ENCODE measurements at places on chromosomes 16 and 17. TPM values are rescaled to one million over a fixed set of nuclear protein-coding genes. Genes with fewer than 3 reads are reported as not detected.

- DNase-seq, result no peak
These were observed 50.3 kb downstream of the KPNA2 start for GRCh38 chr17:68085771-68086381.

DNA sequence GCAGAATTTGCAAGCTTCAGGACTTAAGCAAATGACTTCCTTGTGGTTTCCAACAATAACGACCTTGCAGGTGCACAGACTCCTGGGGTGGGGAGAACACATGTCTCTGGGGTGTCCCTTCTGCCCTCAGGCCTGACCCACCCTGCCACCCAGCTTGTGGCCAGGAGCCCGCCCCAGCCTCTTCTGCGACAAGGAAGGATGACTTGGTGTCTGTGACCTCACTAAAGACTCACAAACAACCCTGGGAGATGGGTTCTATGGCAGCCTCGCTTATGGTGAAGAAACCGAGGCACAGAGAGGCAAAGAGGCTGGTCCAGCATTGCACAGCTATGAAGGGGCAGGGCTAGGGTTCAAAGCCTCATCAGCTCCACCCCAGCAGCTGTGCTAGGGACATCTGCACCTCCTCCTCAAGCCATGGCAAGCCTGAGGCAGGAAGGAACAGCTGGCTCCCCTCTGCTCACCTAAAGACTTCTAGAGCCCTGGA lies 2.6 kb downstream of the ATP2A3 start:
- DNase-seq, result no peak

DNA sequence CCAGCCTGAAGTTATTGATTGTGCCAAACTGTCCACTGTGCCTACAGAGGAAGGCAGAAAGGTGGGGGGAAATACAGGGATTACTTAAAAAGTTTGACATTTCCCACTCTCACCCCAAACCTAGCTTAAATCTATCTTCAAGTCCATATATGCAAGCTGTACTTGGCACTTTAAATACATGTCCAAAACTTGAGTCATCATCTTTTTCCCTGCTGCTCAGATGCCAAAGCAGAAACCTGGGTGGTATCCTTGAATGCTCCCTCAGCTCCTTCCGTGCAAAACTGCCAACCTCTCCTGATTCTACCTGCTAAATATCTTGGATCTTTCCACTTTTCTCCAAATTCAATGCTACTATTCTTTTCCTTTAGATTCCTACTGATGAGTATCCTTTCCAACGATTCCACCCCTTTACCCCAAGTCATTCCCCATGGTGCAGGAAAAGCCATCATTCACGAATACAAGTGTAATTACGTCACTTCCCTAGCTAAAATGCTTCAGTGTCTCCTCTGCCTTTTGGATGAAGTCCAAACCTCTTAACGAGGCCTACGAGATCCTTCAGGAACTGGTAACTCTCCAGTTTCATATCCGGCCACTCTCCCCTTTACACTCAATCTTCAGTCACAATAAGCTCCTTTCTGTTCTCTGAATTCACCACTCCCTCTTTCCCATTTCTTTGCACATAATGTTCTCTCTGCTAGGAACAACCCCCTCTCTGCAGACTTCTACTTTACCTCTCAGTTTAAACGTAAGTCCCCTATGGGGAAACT lies 9.3 kb downstream of the BECN1 start:
- no peak for DNase-seq

GRCh38 chr16:2282866-2283555 lies 15.1 kb upstream of the RNPS1 start:
- no peak for DNase-seq

DNA sequence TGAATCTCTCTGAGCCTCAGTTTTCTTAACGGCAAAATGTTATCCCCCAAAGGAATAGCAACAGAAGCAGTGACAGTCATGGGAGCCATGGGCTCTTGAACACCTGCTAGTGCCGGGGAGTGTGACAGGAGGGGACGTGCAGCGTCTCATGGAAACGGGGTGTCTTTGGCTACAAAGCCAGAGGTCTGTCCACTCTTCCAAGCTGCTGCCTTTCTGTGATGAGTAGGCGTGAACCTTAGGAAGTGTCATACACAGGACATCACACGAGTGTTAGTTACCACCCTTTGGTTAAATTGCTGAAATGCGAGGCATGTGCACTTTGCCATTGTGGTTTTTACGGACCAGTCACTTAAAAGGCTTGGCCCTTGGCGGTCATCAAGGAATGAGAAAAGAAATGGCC lies 93.4 kb downstream of the IRF8 start:
- no peak for DNase-seq

GRCh38 chr16:13390093-13390985 lies 488.9 kb downstream of the SHISA9 start:
- no peak for DNase-seq

DNA sequence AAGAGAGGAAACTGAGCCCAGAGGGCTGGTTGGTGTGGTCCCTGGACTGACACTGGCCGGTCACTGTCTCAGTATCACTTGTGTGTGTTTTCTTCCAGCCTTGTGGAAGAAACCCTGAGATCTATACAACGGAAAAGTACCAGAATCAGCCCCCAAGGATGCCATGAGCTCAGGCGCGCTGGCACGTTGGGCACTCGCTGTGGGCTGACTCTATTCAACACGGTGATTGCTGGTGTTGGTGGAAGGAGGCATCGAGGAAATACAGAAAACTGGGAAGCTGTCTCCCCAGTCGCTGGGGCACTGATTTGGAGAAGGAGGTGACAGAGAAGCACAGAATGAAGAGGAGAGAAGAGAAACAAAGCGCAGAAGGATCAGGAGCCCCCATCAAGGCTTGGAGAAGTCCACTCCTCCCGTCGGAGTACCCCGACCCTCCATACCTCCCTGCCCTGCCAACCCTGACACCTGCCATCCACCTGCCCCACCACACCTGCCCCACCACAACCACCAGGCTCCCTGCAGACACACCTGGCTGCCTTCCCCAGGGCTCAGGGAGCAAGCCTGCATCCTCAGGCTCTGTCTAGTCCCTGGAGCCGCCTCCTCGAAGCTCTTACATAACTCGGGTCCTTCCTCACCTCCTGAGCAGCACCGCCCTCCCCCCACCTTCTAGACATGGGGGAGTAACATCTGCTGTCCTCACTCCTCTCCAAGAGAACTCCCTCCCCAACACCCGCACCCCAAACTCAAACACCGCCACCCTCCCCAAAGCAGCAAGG lies 66.5 kb downstream of the RBFOX3 start:
- DNase-seq, result no peak

GRCh38 chr16:85445779-85446222 lies 167.3 kb upstream of the GSE1 start:
- no peak for DNase-seq

- no peak for DNase-seq
These were observed 2.2 kb upstream of the TMC5 start for GRCh38 chr16:19415461-19415860.

GRCh38 chr17:77269696-77270681 lies 129.2 kb downstream of the SEC14L1 start:
- DNase-seq, result no peak

DNA sequence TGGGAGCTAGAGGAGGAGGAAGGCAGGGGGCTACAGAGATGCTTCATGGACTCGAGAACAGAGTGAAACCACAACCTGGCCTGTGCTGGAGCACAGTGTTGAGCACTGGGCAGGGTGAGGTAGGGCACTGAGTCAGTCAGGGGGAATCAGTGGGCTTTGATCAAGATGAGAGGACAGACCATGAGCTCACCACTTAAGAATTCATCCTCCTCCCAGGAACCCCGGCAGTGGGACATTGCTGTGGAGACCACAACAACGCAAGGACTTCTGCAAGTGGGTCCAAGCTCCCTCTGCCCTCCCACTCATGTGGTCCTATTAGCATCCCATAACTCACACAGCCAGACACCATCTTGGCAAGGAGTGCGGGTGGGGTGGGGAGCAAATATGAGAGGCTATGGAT lies 1.7 kb upstream of the CES5A start:
- no peak for DNase-seq

DNA sequence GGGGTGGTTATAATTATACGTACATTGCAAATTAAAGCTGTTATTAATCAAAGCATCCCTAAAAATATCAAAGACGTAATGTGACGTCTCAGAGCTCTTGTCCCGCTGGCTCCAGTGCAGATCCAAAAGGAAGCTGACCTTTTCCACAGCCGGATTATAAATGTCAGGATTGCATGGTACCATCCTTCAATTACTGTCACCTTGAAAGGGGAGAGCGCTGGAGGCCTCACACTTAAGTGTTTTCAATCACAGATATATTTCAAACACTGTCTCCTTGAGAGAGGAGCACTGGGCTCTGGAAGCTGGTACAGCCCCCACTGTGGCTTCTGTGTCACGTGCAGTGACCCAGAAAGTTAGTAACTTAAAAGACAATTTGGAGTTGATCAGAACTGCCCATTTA lies 94.2 kb downstream of the AIPL1 start:
- DNase-seq, result no peak

GRCh38 chr17:36934144-36934691 lies 3.1 kb upstream of the LHX1 start:
- no peak for DNase-seq

DNA sequence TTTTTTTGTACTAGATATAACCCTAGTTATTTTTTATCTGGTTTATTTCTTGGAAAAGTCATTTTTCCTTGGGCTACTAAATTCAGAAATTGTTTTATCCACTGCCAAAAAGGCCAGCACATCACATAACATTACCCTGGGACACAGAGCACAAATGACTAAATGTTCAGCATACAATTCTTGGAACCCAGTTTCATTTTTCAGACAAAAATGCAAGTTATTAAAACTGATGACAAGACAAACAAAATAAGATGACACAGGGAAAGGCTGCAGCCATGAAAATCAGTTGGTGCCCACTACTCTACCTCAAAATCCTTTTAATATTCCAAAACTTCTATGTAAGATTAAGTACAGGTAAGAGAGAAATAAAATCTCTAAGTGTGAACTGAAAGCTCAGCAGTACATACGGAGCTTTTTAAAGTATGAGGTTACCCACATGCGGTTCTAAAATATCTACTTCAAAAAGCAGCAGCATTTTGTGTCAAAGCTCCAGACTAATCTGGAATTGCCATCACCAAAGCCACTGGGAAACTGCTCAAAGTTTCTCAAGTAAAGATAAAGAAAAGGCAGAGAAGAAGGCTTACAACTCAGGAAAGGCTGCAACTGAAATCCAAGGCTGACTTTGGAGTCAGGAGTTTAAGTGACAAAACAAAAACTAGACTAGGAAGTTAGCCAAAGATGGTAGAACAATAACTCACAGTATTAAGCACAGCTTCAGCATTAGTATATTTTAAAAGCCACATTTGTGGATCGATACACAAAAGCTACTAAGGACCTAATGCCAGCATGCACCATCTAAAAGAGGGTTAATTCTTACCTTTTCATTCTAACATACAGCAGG lies 41.4 kb downstream of the AP1G1 start:
- DNase-seq, result no peak

GRCh38 chr17:82237083-82237745 lies 8.4 kb downstream of the SLC16A3 start:
- DNase-seq, result no peak

GRCh38 chr16:68368301-68368888 lies 57.6 kb downstream of the PRMT7 start:
- peak; percentile 41 for DNase-seq

GRCh38 chr16:12900599-12901203 lies 697 bp upstream of the SHISA9 start:
- no peak for DNase-seq

- DNase-seq, result no peak
These were observed 32.3 kb upstream of the ZC3H18 start for GRCh38 chr16:88537859-88538258.

DNA sequence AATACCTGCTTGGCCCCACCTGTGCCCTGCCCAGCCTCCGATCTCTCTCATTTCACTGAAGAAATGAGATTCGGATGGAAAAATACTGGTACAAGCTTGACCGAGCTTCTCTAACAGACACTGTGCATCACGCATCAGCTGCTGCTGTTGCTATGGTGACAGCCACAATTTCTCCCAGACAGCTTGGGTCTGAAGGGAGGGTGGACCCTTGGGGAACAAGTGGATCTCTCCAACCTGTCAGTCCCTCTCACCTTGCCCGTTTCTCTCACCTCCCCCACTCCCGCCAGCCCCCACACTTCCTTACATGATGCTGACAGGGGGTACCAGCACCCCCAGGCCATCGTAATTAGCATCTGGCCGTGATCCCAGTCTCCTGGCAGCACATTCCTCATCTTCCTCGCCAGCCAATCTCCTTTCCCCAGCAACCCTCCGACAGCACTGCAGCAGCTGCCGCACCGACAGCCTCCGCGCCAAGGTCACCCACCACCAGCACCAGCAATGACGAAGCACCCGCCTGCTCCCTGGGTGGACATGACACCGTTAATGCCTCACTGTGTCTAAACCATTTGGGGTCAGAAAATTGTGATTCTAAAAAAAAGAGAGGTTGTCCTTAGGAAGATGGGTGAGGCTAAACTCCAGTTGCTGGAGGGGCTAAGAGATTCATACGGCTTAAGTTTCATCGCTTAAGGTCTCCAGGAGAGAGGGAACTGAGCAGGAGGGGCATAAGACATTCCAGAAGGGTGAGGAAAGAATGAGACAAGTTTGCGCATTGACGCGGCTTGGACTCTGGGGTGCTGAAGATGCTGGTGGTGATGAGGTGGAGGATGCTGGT lies 58.6 kb upstream of the TNRC6A start:
- no peak for DNase-seq

DNA sequence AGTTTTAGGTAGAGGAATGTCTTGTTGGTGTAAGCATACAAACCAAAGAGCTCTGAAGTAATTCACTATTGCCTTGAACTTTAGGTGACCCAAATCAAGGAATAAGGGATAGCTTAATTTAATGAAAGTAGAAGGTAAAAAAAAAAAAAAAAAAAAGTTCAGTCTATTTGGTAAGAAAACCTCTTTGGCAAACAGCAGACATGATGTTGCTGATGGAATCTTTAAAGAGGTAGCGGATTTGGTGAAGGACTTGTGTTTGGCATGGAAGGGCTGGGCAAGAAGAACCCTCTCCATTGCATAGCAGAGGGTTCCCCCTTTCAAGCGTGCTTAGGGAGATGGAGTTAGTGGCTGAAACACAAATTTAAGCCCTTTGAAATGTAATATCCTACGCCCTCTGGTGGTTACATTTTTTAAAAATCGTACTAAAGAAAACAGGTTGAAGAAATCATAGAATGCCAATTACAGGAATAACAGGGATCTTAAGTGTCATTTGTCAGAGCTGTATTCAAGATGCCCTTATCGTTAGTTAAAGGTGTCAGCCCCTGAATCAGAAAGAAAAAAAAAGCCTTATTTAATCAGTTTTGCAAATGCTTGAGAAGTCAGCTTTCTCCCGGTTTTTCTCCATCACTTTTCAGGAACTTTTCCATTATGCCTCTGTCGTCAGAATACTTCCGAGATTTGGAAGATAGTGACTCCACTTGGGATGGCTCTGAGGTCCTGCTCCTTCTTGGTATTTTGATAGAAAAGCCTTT lies 383.1 kb downstream of the KCNJ2 start:
- no peak for DNase-seq

- no peak for DNase-seq
These were observed 12.5 kb downstream of the NOB1 start for GRCh38 chr16:69741951-69742904.

- DNase-seq, result no peak
These were observed 601 bp upstream of the RFWD3 start for GRCh38 chr16:74667255-74667700.

The RNF222 gene
- 1.7 TPM for total RNA-seq

The ABCA10 gene
- total RNA-seq, result 2.4 TPM

The VPS25 gene
- total RNA-seq, result 36.7 TPM

The CTU2 gene
- 43.3 TPM for total RNA-seq

The WSCD1 gene
- total RNA-seq, result 0.27 TPM

The CACNG1 gene
- total RNA-seq, result not detected

The OR4D2 gene
- total RNA-seq, result not detected

The TRIM72 gene
- total RNA-seq, result not detected

The KRTAP3-1 gene
- total RNA-seq, result not detected
